ENCODE measurements at places on chromosomes 13 and 19. TPM values are rescaled to one million over a fixed set of nuclear protein-coding genes. Genes with fewer than 3 reads are reported as not detected.

GRCh38 chr19:31220540-31220939, 128.7 kb downstream of the TSHZ3 start:
- H3K4me3 ChIP-seq: no peak overlapping the region
- no peak for DNase-seq
- H3K36me3 ChIP-seq: no peaks in the 10 kb centered on the region
- no peaks in the 10 kb centered on the region for H3K27me3 ChIP-seq
- H3K27ac ChIP-seq: no peak overlapping the region

DNA sequence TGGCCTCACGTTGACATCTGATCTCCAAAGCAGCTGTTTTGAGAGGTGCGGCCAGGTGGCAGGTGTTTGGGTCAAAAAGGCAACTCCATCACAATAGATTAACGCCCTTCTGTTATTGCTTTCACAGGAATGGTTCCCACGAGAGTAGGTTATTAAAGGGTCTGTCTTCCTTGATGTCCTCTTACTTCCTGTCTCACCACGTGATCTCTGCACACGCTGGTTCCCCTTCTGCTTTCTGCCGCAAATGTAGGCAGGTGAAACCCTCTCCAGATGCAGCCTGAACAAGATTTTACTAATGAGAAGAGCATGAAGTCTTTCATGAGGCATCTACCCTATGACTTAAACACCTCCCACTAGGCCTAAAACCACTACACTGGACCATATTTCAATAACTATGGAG, 22.8 kb upstream of the ZNF564 start:
- no peaks in the 10 kb centered on the region for H3K27me3 ChIP-seq
- no peak overlapping the region for H3K27ac ChIP-seq
- DNase-seq: no peak

GRCh38 chr13:37627428-37627827, 28.9 kb upstream of the POSTN start:
- no peak overlapping the region for H3K27ac ChIP-seq
- DNase-seq: no peak
- H3K4me3 ChIP-seq: no peak overlapping the region
- H3K4me1 ChIP-seq: peaks cover 8% of the 10 kb centered on the region
- H3K27me3 ChIP-seq: no peaks in the 10 kb centered on the region
- no peaks in the 10 kb centered on the region for H3K36me3 ChIP-seq

GRCh38 chr13:39956036-39956435, 300.6 kb downstream of the COG6 start:
- H3K4me3 ChIP-seq: no peak overlapping the region
- no peaks in the 10 kb centered on the region for H3K36me3 ChIP-seq
- no peak overlapping the region for H3K27ac ChIP-seq
- no peaks in the 10 kb centered on the region for H3K27me3 ChIP-seq
- no peaks in the 10 kb centered on the region for H3K4me1 ChIP-seq

DNA sequence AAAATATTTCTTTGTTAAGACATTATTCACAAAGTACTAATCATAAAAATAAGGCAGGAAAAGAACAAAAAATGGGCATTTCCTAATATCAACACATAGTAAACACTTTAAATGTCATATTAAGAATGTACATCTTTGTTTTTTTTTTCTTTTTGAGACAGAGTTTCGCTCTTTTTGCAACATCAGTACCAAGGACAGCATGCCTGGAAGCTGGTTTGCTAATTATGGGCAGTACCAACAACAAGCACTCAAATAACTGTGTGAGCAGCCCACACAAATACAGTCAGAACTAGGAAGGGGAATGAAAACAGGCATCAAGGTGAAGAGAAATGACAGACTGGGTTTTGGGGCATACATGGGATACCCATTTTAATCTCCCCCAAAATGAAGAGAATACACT, 788.0 kb upstream of the SLITRK1 start:
- no peak overlapping the region for H3K4me3 ChIP-seq
- H3K27me3 ChIP-seq: no peaks in the 10 kb centered on the region
- no peak overlapping the region for H3K27ac ChIP-seq
- no peaks in the 10 kb centered on the region for H3K4me1 ChIP-seq

DNA sequence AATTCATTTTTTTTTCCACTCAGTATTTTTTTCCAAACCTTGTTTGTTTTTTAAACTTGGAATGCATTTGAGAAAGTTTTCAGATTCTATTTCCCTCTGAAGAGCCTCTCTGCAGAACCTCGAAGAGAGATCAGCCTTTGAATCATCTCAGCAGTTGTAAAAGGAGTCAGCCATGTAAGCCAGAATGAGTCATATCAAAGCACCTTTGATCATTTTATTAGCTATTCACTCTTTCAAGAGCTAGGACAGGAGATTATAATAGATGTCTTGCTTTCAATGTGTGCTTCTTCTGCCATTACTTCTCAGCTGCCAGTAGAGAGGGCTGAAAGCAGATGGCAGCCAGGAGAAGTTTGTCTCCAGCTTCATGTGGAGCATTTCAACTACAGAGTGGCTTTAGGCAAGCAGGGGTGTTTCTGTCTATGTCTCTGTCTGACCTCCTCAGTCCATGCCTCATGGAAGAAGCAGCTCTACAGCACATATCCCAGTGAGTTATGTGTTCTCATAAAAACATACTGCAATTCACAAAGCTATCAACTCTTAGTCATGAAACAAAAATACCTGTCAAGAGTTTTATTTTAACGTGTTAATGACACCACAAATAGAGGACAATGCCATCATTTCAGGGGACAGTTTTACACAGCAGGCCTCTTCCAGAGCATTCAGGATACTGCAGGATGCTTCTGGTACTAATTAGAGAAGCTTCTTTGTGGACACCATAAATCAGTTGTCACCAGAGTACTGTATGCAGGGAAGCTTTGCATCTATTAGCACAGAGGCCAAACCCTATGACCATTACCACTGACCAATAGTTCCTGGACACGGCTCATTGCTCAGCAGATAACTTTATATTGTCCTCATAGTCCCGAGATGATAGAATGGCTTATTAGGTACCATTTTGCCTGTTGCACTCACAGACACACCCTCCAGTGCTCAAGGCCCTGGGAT, 94.3 kb downstream of the NHLRC3 start:
- no peak overlapping the region for H3K4me3 ChIP-seq
- no peak for DNase-seq
- H3K4me1 ChIP-seq: no peaks in the 10 kb centered on the region

Gene NOSIP
- total RNA-seq: 44.1 TPM

Gene ANKLE1
- not detected for total RNA-seq

Gene ZFP82
- total RNA-seq: 7.3 TPM

Gene OR1M1
- total RNA-seq: not detected

Gene PLK5
- not detected for total RNA-seq

Gene FAM216B
- total RNA-seq: not detected

Gene ZNF208
- total RNA-seq: 2.5 TPM

Gene KLF16
- 31.9 TPM for total RNA-seq

Gene NBEA
- 19.3 TPM for total RNA-seq
